ENCODE measurements at places on chromosomes 11 and 22.
A peak's percentile ranks its signal among the peaks of the same experiment; 100 is the strongest.

GRCh38 chr11:14972581-14973495 lies 687 bp upstream of the CALCA start:
- no peak for DNase-seq

DNA sequence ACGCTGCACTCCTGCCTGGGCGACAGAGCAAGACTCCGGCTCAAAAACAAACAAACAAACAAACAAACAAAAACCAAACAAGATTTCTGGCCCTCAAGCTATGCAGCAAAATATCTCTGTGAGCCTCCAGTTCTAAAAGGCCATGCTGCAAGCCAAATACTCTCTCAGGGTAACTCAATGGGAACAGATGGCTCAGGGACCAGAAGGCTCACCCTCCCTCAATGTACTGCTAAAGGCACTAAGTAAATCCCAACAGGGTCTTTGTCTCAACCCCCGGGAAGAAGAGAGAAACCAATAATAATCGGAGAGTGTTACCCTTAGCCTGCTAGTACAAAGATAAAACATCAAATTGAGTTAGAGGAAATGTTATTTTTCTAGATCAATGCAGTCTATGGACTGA lies 119.7 kb upstream of the ZC3H12C start:
- DNase-seq, result no peak

DNA sequence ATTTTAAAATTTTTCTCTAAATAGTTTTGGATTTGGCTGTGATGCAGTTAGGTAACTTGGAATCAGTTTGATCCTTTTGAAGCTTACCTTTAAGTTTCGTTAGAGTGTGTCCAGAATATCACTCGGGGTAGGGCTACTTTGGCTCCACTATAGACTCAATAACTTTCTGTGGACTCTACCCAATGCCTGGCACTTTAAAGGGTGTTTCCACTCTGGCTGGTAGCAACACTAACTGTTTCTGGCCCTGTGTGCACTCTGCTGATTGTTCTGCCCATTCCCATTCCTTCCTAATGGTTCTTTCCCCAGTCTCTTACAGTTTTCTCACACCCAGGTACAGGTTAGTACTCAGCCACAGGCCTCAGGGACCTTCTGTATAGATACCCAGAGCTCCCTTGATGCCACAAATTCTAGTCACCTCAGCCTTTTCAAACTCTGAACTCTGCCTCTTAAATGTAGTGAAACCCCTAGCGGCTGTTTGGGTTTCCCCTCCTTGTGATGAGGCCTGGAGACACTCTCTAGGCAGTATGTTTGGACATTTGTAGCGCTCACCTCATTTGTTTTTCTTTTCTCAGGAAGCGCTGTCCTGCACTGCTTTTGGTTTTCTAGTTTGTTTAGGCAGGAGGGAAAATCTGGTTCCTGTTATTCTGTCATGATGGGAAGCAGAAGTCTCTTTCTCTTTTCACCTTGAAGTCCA lies 16.8 kb downstream of the CUL5 start:
- DNase-seq, result peak; percentile 60

- no peak for DNase-seq
Observed at GRCh38 chr11:68373189-68373814, 60.9 kb downstream of the LRP5 start.

- DNase-seq, result no peak
Observed at GRCh38 chr11:43234881-43235280, 76.9 kb upstream of the API5 start.
